ENCODE measurements at places on chromosomes 5 and 9. TPM values are rescaled to one million over a fixed set of nuclear protein-coding genes. Genes with fewer than 3 reads are reported as not detected.

- DNase-seq: no peak
These were observed 73.0 kb upstream of the SNX2 start for GRCh38 chr5:122701640-122702523.

The CSF2 gene
- total RNA-seq: not detected

GRCh38 chr5:60060389-60060788 is 166.9 kb upstream of the PDE4D start:
- no peak for DNase-seq

The C9orf153 gene
- total RNA-seq: not detected

GRCh38 chr5:7849681-7850394 is 1.1 kb downstream of the CFAP90 start:
- peak; percentile 30 for DNase-seq

GRCh38 chr9:74117731-74118130 is 379.4 kb upstream of the RORB start:
- DNase-seq: no peak

- no peak for DNase-seq
These were observed 344.5 kb downstream of the PRR16 start for GRCh38 chr5:120808606-120809005.

- DNase-seq: no peak
These were observed 1860.0 kb upstream of the WWC1 start for GRCh38 chr5:166431456-166431855.

GRCh38 chr9:37184905-37185867 is 64.8 kb downstream of the ZCCHC7 start:
- no peak for DNase-seq

The CCDC187 gene
- 0.61 TPM for total RNA-seq

GRCh38 chr9:79735023-79735779 is 163.4 kb downstream of the TLE4 start:
- DNase-seq: no peak

- DNase-seq: no peak
These were observed 98.8 kb downstream of the KLF4 start for GRCh38 chr9:107390778-107391177.

The SPINK4 gene
- total RNA-seq: not detected

DNA sequence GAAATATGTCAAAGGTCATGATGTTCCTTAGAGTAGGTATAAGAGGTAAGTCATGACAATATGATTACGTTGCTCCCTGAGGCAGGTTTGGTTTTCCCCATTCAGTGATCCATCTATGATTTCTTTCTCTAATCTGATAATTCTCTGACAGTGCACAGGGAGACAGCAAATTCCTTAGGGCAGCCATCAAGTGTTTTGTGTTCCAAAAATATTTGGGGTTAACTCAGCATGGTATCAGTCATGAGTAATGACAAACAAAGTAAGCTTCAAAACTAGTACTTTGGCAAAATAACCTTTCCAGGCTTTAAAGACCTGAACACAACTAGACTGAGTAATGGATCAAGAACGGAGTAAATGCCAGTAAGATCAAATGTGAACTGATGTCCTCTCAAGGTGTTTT is 55.3 kb upstream of the SPATA31E1 start:
- DNase-seq: no peak

- no peak for DNase-seq
These were observed 48.4 kb downstream of the DMRT2 start for GRCh38 chr9:1098551-1098950.

The NHP2 gene
- total RNA-seq: 280 TPM

The EIF4EBP3 gene
- total RNA-seq: 1.3 TPM

- DNase-seq: no peak
These were observed 118.5 kb downstream of the MRPS30 start for GRCh38 chr5:44927115-44927733.

DNA sequence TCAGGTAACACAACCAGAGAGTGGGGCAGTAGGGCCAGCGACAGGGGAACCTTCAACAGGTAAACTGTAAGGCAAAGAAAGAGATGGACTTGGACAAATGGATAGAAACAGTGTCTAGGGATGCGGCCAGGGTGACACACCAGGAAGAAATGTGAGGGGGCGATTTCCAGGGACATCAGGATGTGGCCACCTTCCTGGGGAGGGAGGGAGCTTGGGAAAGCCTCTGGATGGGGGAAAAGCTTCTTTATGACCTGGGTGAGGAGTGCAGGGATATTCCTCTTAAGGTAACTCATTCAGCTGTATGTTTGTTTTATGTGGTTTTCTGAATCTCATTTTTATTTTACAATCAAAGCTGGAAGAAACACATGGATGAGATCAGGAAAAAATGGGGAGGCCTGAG is 11.9 kb upstream of the NXNL2 start:
- DNase-seq: no peak

- DNase-seq: no peak
These were observed 16.4 kb upstream of the LPCAT1 start for GRCh38 chr5:1540166-1540565.

GRCh38 chr5:127969651-127970050 is 113.9 kb upstream of the SLC12A2 start:
- no peak for DNase-seq

- DNase-seq: no peak
These were observed 90.8 kb upstream of the GNA14 start for GRCh38 chr9:77738932-77739331.

DNA sequence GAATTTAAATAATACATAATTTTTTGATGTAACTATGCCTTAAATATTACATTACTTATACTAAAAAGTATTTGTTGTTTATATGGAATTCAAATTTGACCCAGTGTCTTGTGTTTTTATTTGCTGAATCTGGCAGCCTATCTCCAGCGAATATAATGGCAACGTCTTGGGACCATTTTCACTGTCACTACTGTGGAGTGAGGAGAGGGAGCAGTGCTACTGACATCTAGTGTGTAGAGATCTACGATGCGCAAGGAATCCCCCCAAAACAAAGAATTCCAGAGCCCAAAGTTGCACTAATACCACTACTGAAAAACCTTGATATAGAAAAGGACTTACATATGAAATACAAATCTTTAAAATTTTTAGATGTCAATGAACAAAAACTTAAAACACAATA is 314.4 kb downstream of the DRD1 start:
- DNase-seq: no peak

DNA sequence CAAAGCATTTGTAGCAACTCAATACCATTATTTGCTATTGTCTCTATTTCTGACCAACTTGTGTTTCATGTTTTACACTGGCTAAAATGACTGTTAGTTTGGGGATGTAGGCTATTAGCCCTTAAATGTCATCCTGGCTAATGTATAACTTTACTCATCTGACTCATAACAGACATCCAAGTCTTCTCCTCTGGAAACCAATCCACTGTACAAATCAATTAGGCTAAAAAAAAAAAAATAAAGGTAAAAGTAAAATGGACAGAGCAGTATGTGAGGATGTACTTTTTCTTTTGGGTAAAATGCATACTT is 20.6 kb downstream of the MEGF9 start:
- DNase-seq: no peak

The SAXO1 gene
- not detected for total RNA-seq

The TMEM215 gene
- not detected for total RNA-seq

DNA sequence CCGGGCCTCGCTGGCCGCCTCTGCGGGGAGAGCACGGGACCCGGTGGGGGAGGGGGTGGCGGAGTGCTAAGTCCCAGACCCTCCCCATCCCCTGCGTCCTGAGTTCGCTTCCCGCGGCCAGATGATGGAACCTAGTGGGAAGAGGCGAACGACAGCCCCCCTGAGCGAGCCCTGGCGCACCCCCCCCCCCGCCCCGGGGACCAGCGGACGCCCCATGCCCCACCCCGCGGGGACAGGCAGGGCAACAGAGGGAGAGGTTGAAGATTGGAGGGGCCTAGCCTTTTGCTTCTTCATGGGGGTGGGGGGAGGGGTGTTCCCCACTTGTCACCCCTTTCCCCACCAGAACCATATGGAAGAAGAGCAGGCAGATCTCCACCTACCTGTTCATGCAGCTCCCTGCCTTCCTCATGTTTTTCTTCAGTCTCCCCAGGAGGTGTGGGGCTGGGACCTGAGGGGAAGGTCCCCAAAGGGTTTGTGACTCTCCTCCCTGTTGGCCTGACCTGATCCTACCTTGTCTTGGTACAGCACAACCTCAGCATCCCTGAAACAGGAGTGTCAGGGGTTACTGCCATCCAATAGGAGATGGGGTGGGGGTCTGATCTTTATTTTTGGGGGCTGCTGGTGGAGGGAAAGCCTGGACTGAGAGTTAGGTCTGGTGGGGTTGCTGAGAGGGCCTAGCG is 485 bp downstream of the FAM53C start:
- no peak for DNase-seq

The TXNDC8 gene
- total RNA-seq: not detected

DNA sequence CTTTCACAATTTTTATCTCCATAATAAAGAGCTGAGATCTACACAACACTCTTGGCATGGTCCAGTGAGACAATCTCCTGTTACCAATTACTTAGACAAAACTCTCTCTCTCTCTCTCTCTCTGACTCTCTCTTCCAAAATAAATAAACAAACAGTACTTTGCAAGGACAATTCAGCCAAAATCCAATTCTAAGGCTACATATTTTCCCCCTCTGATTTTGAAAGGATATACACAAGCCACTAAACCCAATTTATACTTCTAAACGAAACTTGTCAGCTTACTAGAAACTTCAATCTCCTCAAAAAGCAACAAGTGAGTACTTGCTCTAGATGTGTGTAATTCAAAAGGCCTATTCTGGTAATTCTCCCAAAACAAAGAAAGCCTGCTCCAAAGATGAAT is 26.3 kb upstream of the TNPO1 start:
- DNase-seq: no peak

DNA sequence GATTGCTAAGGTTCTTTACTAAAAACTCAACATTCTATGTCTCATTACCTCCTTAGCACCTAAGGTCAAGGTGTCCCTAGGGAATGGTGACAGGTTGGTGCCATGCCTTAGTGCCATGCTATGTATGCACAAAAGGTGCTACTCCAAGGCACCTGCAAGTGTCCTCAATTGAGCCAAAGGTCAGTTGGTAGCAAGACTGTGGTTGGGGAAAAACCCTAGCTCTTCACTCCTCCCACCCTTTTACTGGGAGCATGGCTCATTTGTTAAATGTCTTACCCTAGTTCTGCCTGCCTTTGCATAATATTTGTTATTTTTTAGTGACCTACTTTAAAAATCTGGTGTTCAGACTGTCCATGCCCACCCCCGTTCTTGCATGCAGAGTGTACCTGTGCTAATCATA is 17.0 kb downstream of the ACO1 start:
- no peak for DNase-seq

GRCh38 chr9:131731644-131732043 is 8.2 kb downstream of the RAPGEF1 start:
- DNase-seq: no peak

DNA sequence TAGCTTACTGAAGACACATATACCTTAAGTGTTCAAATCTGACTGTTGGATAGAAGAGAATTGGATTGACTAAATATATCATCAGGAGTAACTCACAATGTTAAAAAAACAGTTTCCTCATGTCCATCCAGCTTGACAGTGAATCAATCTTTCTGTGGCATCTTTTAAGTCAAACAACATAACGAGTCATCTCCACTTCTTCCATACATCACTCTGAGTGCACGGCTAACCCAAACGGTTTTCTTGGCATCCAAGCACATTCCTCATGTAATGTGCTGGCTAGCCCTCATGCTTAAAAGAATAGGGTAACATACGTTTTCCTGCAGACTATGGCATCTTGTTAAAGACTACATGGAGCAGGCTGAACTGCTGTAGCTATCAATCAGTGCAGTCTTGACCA is 291.5 kb upstream of the TRPC7 start:
- DNase-seq: no peak

The SLC6A19 gene
- total RNA-seq: 1.0 TPM

The GLRA1 gene
- total RNA-seq: not detected

DNA sequence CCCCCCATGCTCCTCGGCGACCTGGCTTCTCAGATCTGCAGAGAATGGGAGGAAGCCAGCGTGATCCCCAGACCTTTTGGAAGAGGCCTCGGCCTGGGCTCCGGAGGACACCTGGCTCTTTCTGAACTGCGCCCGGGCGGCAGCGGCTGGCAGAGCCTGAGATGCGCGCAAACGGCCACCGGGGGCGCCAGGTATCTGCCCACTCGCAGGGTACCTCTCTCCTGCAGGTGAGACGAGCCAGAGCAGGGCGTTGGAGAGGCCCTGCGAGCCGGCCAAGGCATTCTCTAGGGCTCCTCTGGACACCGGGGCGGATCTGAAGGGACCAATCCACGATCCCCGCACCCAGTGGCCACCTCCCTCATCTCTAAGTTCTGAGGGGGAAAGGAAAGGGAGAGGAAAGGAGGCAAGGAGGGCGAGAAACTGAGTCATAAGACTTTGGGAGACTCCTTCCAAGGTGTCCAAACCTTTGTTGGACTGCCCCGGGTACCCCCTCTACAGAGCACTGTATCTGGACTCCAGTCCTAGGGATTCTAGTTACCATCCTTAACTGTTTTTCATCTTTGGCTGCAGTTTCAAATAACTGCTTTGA is 55.0 kb upstream of the SLC46A2 start:
- DNase-seq: no peak

DNA sequence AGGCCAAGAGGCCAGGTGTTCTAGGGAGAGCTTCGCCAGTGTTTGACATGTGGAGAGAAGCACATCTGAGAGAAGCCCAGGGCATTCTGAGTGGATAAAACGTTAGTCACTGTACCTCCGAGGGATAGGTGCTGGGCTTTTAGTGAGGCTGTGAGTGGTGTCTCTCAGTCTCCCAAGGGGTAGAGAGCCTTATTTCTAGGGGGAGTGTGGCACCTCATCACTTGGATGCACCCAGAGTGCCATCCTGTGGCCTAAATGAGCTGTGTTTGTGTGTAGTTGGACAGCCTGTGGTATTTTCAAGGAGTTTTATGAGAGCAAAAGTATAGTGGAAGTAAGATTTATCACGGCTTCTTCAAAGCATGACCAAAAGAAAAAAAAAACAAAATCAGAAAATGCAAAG is 1046.9 kb upstream of the WWC1 start:
- DNase-seq: peak; percentile 56

DNA sequence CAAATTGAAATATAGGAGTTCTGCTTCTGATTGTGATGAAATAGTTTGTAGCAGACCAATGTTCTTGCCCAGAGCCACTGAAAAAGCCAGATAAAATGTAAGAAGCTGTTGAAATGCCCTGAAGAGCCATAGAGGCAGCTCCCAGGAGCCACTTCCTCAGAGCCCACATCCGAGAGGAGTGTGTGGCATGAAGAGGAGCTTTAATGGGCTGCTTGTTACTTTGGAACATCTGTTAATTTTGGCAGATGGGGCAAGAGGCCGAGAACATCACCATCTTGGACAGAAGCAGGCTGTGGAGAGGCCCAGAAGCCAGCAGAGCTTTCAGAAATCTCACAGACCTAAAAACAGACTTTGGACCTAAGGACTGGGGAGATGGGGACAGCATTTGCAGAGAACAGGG is 370.8 kb downstream of the GADD45G start:
- DNase-seq: no peak

DNA sequence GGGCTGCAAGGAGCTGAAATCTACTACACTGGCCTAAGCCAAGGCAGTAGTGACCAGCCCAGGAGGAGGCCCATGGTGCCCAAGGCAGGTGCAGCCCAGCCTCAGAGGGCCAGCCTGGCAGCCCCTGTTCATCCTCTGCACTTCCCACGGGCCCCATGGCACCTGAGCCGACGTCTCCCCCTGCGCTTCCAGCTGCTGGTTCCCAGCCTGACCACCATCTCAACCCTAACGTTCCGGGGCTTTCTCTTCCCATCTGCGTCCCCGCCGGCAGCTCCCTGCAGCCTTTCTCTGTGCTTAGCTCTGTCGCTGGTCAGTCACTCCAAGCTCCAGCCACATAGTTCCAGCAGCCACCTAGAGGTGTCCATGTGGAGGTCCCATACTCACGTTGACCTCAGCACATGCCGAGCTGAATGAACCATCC is 105.5 kb upstream of the LMX1B start:
- DNase-seq: no peak

GRCh38 chr5:141521244-141521781 is 32.4 kb downstream of the PCDHGC5 start:
- no peak for DNase-seq

Measured in G401 (cell line).